Pulmonary artery endothelial cell (primary cell): ENCODE measurements at places on chromosomes 12 and 14. TPM values are rescaled to one million over a fixed set of nuclear protein-coding genes. Genes with fewer than 3 reads are reported as not detected.

DNA sequence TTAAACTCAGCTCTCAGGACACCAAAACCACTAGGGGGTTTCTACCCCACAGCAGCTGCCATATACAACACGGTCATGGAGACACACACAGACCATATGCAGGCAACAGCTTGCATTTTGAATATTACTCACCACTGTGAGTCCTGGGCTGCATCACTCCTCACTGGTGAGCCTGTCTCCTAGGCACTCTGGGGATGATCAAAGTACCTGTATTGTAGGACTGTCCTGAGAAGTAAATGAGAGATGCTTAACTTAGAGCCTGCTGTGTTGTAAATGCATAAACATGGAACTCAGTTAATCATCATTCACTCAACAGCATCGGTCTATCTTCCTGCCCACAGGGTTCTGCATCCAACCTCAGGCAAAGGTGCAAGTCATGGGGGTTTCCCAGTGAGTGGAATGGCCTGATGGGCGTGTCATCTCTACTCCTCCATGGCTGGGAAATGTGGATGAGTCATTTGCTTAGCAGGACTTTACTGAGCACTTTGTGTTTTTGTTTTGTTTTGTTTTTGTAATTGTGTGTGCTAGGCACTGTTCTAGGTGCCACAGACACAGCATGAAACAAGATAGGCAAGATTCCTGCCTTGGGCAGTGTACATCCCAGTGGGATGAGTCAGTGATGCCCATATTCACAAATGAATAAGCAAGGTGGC is 1141.2 kb upstream of the TMEM132C start:
- DNase-seq = no peak

GRCh38 chr12:106753526-106753925 is 21.0 kb upstream of the RIC8B start:
- no peak for DNase-seq

DNA sequence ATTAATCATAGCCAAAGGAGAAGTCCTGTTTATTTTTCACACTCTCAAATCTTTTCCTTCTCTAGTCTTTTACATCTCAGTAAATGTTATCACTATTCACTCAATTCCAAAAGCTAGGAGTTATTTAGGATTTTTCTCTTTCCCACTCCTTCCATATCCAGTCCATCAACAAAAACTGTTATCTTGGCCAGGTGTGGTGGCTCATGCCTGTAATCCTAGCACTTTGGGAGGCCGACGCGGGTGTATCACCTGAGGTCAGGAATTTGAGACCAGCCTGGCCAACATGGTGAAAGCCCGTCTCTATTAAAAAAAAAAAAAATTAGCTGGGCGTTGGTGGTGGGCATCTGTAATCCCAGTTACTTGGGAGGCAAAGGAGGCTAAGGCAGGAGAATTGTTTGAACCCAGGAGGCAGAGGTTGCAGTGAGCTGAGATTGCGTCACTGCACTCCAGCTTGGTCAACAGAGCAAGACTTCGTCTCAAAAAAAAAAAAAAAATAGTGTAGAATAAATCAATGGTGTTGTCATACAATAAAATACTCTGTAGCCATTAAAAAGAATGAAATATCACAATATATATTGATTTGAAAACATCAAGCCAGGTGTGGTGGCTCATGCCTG is 46.6 kb upstream of the FOXJ2 start:
- DNase-seq = no peak

- no peak for DNase-seq
Observed at GRCh38 chr14:99264691-99265450, 7.1 kb downstream of the BCL11B start.

- no peak for DNase-seq
Observed at GRCh38 chr12:12608557-12608957, 3.1 kb upstream of the CREBL2 start.

DNA sequence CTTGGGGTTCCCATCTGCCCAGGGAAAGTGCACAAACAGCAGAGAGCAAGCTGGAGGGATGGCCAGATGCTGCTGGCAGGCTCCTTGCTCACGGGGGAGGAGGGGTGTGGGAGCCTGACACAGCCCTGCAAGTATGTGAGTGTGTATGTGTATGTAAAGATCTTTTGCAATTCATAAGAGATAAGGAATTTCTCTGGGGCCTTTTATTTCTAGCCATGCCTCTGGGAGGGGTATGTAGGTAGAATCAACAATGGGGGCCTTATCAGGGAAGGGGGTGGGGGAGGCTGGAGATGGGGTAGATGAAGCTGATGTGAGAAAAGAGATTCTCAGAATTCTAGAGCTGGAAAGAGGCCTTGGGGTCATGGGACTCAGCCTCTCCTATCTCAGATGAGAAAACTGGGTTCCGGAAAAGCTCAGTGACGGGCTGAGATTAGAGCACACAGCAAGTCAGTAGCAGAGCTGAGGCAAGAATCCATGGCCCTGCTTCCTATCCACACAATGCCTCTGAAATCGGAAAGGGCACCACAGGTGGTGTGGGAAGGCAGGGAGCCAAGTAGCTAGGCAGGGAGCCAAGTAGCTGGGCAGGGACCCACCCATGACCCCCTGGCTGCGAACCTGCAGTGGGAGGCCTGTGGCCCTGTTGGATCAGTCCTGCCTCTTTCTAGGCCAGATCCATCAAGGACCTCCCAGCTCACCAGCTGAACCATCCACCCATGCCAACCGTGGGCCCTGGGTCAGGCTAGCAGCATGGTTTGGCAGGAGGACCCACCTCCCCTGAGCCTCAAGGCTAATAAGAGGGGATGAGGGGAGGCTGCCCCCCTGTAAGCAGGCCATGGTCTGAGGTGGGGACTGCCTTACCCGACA is 54.7 kb downstream of the PLEKHG3 start:
- no peak for DNase-seq

DNA sequence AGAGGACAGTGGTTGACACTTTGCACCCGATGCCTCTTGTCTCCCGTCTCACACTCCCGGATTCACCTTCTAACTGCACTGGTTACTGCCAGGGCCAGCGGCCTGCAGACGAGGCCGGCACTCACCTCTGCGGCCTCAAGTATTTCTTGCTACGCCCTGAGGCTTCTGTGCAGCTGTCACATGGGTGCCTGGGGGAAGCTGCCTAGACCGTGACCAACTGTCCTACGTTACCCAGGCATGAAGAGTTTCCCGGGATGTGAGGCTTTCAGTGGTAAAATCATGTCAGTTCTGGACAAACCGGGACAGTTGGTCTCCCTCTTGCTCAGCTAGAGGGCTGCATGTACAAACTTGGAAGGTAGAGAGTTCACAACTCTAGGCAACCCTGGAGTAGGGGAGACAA is 274.5 kb downstream of the GLT1D1 start:
- no peak for DNase-seq

DNA sequence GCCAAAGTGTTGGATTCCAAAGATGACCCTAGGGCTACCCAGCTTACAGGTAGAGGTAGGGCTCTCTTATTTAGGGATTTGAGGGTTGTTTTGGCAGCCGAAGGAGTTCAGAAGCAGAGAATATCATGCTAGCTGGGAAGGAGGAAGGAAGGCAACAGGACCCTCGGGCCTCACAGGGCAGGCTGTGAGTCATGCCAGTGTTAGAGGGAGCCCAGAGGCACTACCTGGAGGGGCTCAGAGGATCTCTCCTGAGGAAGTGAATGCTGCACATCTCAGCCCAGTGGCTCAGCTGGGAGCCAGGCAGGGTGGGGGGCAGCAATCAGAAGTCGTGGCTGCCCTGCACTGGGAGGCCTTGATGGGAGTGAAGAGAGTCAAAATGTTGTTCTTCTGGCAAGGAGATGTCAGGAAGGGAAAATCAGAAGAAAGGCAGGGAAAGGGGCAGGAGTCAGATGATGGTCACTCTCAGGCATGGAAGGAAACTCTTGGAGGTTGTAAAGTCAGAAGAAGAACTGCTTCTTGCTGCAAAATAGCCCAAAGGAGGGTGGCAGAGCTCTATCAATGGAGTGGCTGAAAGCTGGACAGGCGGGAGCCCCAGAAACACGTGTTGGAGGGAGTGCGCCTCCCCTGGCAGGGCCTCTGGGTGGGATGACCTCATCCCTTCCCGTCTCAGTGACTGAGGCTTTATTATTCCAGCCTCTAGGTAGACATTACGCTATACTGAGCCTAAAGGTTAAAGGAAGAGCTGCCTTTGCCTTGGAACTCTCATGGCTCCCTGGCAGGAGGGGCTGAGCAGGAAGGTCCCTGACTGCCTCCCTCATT is 141.3 kb downstream of the SMOC1 start:
- no peak for DNase-seq

- no peak for DNase-seq
Observed at GRCh38 chr12:85550924-85551323, 270.9 kb downstream of the ALX1 start.

- DNase-seq = no peak
Observed at GRCh38 chr12:104190641-104191176, 24.9 kb upstream of the TXNRD1 start.

C12orf54 gene
- not detected in 2 replicates for total RNA-seq

POU6F1 gene
- 1.3 and 1.9 TPM in 2 replicates for total RNA-seq
